ENCODE measurements at places on chromosomes 7 and 10. TPM values are rescaled to one million over a fixed set of nuclear protein-coding genes. Genes with fewer than 3 reads are reported as not detected.

The TCF7L2 gene
- 17.9 TPM for total RNA-seq

DNA sequence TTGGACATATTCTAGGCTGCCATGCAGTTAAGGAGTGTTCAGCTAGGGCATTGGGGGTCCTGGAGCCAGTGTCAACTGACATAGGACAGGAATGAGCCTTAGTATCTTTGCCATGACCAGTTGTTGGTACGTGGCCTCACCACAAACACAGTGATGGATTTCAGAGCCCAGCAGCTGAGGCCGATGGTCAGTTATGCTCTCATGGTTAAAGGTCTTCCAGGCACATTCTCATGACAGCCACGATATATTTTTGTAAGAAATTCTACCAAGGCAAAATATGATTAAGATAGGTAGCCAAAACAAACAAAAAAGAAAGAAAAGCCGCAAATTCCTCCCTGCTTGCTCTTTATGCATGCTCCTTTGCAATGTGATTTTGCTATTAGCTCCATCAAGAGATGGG is 47.8 kb downstream of the CDHR3 start:
- DNase-seq, result no peak

GRCh38 chr10:59829601-59830000 is 76.3 kb upstream of the MRLN start:
- no peak for DNase-seq

- no peak for DNase-seq
These were observed 30.2 kb downstream of the UNC5B start for GRCh38 chr10:71242622-71243009.

The ZNF503 gene
- total RNA-seq, result 14.2 TPM

DNA sequence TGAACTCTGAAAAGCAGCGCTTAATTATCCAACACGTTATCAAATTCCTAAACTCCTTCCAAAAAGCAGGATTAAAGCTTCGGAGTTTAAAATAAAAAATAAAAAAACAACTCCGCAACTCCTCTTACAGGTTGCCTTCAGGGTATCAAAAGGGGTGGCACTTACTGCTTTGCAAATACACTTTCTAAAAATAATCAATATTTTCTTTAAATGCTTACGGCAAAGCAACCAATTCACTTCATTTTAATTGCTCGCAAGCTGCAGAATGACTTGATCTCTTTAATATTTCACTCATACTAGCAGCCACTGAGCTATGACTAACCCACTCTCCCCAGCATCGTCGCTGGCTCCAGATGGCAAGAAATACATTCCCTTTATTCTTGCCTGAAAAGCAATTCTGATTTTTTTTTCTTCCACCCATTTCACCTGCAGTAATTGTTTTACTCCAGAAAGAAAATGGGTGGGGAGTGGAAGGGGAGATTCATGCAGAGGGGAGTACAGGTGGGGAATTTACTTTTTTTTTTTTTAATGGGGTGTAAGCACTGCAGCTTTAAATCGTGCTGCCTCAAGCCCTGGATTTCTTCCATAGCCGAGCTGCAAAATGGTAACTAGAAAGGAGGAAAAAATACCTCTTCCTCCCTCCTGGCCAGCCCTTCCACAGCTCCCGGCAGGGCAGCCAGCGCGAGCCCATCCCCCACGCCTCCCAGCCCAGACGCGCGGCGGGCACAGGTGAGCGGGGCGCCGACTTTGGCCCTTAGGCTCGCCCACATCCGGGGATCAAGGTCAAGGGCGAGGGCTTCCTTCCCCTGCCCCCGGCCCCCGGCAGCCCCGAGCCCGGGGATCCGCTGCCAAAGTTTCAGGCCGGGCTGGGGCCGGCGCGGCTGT is 54.2 kb upstream of the FHIP2A start:
- peak; percentile 60 for DNase-seq

The CHST15 gene
- 7.8 TPM for total RNA-seq

- no peak for DNase-seq
These were observed 321.0 kb upstream of the TPK1 start for GRCh38 chr7:145156834-145157233.

- DNase-seq, result no peak
These were observed 22.4 kb upstream of the FOXK1 start for GRCh38 chr7:4659551-4660286.

DNA sequence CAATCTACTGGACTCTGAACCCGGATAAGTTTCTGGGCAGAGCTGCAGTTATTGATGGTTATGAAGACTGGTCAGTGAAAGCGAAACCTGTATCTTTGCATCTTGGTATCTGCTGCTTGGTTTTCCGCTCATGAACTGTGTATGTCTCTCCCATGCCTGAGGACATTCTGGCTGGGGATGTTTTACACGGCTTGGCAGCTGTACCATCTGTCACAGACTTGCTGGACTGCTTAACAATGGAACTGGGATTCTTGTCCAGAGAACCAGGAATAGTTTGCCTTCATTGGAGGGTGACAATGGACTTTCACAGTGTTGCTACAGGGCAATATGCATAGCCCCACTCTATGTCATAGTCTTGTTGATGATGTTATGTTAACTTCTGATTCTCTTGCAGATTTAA is 119.9 kb upstream of the TMEM106B start:
- DNase-seq, result no peak

The CALHM3 gene
- not detected for total RNA-seq

DNA sequence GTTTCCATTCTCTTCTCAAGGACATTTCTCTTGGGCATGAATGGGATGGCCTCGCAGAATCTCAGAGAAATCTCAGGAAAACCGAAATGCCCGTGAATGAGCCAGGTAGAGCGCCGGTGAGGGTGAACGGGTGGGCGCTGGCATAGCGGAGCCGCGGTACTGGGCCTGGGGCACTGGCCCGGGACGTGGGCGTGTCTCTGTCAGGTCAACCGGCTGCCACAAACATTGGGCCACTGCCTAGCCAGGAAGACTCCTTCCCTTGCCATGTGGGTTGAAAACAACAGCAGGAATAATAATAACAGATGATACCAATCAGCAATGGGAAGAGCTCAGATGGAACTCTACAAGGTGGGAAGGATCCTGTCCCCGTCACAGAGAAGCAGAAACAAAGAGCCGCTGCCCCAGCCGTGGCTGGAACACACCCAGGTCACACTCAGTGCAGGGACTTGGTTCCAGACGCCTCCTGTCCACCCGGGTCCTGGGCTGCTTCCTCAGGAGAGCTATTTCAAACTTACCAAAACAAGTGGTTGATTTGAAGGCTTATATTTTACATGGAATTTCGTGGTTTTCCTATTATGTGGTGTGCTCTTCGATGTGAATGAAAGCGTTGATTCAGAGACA is 51.1 kb upstream of the EBF3 start:
- DNase-seq, result no peak

The AKR1C3 gene
- not detected for total RNA-seq

GRCh38 chr7:28792858-28793257 is 165.3 kb downstream of the TRIL start:
- no peak for DNase-seq

The WNT16 gene
- total RNA-seq, result 0.15 TPM

DNA sequence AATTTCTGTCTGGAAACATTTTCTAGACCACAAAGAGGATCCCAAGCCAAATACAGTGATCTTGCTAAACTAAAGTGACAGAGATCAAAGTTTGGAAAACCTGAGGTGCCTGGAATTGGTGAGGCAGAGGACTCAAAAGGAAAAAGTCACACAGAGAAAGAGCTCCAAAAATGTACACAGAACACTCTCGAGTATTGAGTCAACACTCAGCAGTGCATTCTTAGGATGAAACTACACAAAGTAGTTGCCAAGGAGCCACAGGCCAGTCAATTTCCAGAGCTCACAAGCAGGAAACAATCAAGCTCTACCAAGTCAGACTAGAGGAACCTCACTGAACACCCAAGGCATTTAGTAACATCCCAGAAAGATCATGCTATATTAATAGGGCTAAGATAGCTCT is 61.3 kb downstream of the MICU1 start:
- DNase-seq, result peak; percentile 82

DNA sequence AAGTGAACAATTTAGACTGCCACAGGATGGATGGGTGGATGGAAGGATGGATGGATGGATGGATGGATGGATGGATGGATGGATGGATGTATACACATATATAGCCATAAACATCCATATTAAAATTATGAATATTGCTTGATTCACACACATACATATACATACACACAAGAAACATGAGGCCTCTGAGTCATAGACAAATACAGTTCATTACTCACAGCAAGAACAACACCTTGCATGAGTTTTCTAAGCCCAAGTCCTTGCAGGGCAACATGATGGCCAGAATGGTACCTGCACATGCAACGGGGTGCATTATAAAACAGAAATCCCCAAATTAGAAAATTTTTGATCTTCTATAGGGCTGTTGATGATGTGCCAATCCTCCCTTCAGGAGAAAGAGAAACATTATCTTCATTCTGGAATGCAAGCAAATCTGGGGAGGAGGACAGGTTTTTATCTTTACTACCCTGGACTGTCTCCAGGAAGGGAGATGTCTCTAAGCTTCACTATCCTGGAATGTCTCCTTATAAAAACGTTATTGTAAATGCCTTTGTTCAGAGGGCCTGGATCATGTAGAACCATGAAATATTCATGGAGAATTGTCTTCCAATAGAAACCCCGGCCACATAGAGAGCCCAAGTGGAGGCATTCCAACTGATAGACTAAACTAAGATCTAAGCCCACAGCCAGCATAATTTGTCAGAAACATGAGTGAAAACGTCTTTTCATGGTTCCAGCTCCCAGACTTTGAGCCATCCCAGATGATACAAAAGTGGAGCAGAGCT is 238.6 kb upstream of the LRRN3 start:
- DNase-seq, result peak; percentile 18

DNA sequence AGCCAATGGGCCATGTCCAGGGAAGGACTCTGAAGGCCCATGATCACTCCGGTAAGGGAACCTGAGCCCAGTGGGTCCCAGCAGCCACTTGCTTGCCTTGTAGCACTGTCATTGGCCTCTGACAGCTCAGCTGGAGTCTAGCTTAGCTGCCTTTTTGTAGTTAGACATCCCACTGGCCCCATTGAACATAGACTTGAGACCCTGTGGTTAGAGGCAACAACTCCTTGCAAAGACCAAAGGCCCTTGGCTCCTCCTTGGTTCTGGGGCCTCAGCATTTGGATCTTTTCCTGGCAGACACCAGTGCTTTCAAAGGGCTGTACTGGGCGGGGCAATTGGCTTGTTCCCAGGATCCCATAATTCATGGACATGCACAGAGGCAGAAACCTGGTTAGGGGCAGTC is 321.2 kb downstream of the CXCL12 start:
- no peak for DNase-seq

The ADRB1 gene
- total RNA-seq, result not detected

The H2BK1 gene
- not detected for total RNA-seq

The GIMAP7 gene
- total RNA-seq, result not detected

GRCh38 chr7:89247207-89247606 is 451.7 kb upstream of the TEX47 start:
- no peak for DNase-seq

The OR2A1 gene
- not detected for total RNA-seq

The FAM25C gene
- total RNA-seq, result not detected

The TAS2R4 gene
- total RNA-seq, result not detected

DNA sequence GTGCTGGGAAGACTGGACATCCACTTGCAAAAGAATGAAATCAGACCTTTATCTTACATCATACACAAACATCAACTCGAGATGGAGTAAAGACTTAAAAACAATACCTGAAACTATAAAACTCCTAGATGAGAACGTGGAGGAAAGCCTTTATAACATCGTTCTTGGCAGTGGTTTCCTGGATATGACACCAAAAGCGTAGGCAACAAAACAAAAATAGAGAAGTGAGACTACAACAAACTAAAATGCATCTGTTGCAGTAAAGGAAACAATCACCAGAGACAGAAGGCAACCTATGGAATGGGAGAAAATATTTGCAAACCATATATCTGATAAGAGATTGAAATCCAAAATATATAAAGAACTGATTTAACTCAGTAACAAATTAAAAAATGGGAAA is 33.3 kb downstream of the CC2D2B start:
- no peak for DNase-seq

The XPNPEP1 gene
- total RNA-seq, result 62.3 TPM

GRCh38 chr10:130300608-130301020 is 164.4 kb downstream of the GLRX3 start:
- DNase-seq, result no peak

GRCh38 chr10:123649676-123650075 is 16.5 kb upstream of the GPR26 start:
- no peak for DNase-seq

The TMEM213 gene
- not detected for total RNA-seq

The ZNF786 gene
- total RNA-seq, result 3.5 TPM

GRCh38 chr7:30468041-30468440 is 10.5 kb downstream of the NOD1 start:
- DNase-seq, result no peak

DNA sequence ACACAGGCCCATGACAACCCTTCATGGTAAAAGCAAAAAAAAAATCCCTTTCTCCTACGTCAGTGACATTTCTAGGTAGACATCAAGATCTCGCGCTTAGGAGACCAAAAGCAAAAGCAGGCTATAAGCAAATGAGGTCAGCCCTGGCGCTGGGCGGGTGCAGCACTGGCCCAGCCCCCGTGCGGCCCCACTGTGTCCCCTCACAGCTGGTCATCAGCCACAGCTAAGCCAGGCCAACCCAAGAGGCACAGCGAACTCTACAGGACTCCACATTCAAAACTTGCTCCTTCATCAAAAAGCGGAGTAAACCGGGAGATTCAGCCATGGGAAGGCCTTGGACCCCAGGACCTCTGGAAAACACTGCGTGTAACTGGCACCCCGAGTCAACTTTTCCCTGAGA is 113.7 kb downstream of the PTPRN2 start:
- DNase-seq, result no peak

The SVOPL gene
- total RNA-seq, result not detected

DNA sequence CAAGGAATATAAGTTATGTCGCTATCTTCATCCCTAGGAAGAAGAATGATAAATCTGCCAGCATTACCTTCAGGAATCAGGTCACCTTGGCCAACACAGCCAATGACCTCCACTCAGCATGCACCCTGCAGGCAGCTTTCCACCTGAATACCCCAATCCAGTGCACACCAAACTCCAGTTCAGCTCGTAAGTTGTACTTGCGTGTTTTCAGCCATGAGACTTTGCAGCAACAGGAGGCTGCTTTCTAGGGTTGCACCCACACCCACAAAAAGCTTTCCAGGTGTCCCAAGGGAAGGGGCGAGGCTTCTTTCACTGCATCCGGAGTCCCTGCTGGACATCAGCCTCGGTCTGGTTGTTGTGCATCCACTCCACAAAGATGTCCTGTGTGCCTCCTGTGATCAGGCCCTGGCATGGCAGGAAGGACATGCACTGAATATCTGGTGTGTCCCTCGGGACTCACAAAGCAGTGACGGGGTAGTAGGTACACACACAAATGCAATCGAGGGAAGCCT is 282.9 kb downstream of the GRID1 start:
- DNase-seq, result no peak

The FGFBP3 gene
- 0.74 TPM for total RNA-seq

Data from HFFc6 (cell line).